Myocyte (in vitro differentiated cells): ENCODE measurements at places on chromosomes 6 and 20. TPM values are rescaled to one million over a fixed set of nuclear protein-coding genes. Genes with fewer than 3 reads are reported as not detected.
A peak's percentile ranks its signal among the peaks of the same experiment; 100 is the strongest.

Gene SLC17A4
- total RNA-seq = not detected in 2 replicates

Gene ARG1
- not detected in 2 replicates for total RNA-seq

Gene AIF1
- not detected in 2 replicates for total RNA-seq

Gene FILIP1
- 41.5 and 46.7 TPM in 2 replicates for total RNA-seq

GRCh38 chr6:17431581-17431980 is 38.2 kb downstream of the CAP2 start:
- peak; percentile 87 for DNase-seq

- no peak for DNase-seq
These were observed 10.7 kb downstream of the MANEA start for GRCh38 chr6:95587989-95588388.

DNA sequence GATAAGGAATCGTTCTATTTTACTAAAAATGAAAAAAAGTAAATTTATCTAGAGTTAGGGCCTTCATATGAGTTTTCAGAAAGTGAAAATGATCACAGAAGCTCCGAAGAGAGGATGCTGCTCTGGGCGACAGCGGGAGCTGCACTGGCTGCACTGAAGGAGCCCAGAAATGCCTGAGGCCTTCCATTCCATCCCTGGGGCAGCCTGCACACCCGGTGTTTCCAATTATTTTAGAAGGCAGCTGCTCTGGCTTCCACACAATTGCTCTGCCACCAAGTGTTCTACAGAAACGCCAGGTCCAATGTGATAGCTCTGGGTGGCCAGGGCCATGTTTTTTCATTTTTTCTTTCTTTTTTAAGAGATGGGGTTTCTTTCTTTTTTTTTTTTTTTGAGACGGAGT is 3.6 kb downstream of the DTNBP1 start:
- DNase-seq = peak; percentile 53

DNA sequence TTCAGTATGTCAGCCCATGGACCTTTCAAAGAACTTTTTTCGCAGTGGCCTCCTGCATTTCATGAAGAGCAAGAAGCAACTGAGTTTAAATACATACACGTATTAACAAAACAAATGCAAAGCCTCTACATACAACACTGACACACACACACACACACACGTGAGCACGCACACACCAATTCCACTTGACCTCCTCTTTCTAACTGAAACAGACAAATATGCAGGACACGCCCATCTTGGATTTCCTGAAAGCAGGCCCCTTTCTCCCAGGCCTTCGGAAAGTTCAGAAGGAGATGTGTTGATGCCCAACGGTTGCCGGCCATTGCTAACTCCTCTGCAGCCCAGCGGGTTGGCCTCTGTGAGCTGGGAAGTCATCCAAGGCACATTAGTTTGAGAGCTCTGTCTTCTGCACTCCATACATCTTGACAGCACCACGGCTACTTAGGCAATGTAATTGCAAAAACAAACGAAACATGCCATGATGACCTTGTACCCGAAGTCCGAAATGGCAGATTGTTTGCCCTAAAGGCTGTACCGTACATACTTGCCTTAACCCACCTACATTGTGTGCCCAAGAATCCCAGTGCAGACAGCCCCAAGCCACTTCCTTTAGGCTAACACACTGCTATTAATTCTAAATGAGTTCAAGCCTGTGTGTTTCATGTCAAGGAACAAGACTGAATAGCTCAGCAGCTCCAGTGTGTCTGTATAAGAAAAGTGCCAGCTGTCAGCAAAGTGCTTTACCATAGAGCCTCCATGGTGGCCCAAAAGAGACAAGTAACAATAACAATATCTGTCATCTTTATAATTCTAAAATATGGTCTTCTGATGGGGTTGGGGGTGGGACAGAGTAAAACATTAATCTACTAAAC is 138.8 kb upstream of the RNF217 start:
- no peak for DNase-seq

GRCh38 chr20:13298692-13299373 is 77.8 kb downstream of the ISM1 start:
- no peak for DNase-seq

DNA sequence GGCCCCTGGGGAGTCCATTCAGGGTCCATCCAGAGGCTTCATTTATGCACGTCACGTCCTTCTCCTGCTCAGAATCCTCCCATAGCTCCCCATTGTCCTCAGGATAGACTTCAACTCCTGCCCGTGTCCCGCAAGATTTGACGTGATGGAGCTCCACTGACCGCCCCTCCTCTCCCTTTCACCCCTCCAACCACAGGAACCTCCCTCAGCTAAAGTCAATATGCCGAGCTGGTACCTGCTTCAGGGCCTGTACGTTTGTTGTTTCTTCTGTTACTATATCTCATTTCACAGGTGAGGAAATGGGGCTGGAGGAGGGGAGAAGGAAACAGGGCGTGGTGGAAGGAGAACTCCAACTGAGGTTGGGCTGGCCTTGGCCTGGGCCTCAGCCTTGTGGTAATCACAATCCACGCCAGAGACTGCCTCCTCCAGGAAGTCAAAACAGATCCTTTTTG is 38.6 kb downstream of the CEBPB start:
- DNase-seq = no peak

GRCh38 chr6:12051861-12052368 is 39.8 kb downstream of the HIVEP1 start:
- DNase-seq = peak; percentile 37

- DNase-seq = no peak
These were observed 43.2 kb upstream of the CRISP1 start for GRCh38 chr6:49909563-49909962.

- peak; percentile 92 for DNase-seq
These were observed 45.0 kb downstream of the PHACTR1 start for GRCh38 chr6:12761376-12762115.

GRCh38 chr6:35411066-35411465 is 41.1 kb upstream of the FANCE start:
- no peak for DNase-seq

- no peak for DNase-seq
These were observed 140.0 kb downstream of the ARID1B start for GRCh38 chr6:156917213-156917612.

GRCh38 chr6:122620428-122620827 is 10.2 kb downstream of the PKIB start:
- DNase-seq = no peak
